IPS DF 19.7 (cell line): ENCODE measurements at places on chromosomes 5 and 9.

GRCh38 chr9:130313103-130313858, 47.7 kb downstream of the HMCN2 start:
- DNase-seq = no peak

GRCh38 chr9:100591639-100592412, 13.9 kb downstream of the CAVIN4 start:
- DNase-seq = no peak

DNA sequence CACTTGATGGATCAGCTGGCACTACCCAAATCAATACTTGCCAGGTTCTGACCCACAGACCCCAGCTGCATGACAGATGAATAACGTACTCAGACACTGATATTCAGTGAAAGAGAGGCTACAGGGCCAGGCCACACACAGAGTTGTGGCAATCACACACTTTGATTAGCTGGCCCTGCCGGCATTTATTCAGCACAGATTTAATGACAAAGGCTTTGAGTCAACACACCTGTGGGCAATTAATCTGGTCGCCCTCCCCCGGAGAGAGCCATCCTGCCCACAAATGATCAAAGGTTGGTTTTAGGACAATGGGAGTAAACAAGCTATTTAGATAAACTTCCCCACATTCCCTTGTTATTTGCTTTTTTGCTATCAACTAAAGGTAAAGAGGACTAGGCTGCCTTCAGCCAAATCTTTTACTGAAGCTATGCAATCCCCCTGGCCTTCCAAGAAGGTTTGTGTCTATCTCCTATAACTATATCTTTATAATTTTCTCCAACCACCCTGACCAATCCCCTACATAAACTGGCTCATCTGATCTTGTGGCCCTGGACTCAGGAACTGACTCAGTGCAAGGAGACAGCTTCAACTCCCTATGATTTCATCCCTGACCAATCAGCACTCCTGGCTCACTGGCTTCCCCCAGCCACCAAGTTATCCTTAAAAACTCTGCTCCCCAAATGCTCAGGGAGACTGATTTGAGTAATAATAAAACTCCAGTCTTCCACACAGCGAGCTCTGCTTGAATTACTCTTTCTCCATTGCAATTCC, 12.7 kb upstream of the TRIM32 start:
- DNase-seq = no peak

- no peak for DNase-seq
These were observed 1587.7 kb upstream of the ACO1 start for GRCh38 chr9:30796764-30797163.

GRCh38 chr9:79300068-79300467, 271.7 kb upstream of the TLE4 start:
- DNase-seq = no peak

DNA sequence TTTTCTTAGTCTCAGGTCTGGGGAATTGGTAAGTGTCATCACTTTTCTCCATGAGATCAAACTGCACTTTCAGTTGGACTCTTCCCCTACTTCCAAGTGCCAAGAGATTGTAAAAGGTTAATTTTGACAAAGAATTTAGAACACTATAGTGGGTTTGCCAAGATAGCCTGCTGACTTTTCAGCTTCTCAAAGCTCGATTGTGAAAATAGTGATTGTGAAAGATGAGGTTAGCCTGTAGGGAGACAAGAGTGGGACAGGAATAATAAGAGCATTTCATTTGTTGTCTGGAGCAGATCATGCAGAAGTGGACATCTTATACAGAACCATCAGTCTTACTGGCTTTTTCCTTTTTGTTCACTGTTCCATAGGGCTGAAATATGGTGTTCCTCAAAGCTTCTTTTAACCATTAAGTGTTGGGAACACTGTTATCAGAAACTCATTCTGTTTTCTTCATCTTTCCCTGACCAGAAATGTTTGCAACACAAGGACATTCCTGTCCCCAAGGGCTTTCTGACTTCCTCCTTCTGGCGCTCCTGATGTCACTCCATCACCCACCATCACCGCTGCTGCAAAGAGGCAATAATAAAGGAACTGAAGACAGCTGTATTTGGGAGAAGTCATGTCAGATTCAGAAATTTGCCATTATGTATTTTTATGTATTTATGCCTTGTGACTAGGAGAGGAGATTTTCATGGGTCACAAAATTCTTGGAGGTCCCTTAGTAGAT, 11.6 kb upstream of the SPTAN1 start:
- DNase-seq = no peak

DNA sequence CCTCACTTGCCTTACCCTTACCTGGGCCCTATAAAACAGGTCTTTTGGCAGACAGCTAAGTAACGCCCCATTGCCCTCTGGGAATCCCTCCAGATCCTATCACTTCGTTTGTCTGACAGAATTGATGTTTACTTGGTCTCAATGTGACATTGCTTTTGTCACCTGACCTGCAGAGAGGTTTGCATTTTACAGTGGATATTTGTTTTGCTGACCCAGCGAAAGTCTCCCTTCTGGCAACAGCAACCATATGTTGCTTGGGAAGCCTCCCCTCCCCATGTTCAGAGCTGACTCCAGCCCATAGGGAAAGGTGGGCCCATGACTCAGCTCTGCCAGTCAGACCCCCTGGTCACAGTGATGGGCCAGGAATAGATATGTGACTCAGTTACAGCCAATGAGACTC, 54.0 kb upstream of the LARP1 start:
- no peak for DNase-seq

DNA sequence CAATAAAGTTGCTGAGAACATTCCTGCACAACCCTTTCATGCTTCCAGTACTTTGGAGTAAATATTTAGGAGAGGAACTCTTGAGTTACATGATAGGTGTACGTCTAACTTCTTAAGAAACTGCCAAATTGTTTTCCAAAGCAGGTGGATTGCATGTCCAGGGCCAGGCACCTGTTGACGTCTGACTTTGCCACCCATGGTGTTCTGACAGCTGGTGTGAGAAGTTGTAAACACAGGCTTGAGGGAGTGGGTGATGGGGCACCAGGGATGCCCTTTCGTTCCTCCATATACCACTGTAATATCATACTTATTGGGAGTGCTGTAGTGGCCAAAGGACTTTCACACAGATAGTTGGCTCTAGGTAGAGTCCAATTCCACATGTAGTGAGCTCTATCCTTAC, 352.1 kb downstream of the GADD45G start:
- no peak for DNase-seq

GRCh38 chr5:56588636-56589480, 226.5 kb upstream of the MAP3K1 start:
- DNase-seq = no peak

GRCh38 chr5:58275516-58275915, 184.4 kb downstream of the PLK2 start:
- no peak for DNase-seq

- no peak for DNase-seq
These were observed 22.4 kb downstream of the NIPSNAP3B start for GRCh38 chr9:104786293-104786692.

- no peak for DNase-seq
These were observed 408.3 kb downstream of the DMRT2 start for GRCh38 chr9:1458503-1458902.

GRCh38 chr5:126044931-126045565, 378.2 kb upstream of the GRAMD2B start:
- no peak for DNase-seq

DNA sequence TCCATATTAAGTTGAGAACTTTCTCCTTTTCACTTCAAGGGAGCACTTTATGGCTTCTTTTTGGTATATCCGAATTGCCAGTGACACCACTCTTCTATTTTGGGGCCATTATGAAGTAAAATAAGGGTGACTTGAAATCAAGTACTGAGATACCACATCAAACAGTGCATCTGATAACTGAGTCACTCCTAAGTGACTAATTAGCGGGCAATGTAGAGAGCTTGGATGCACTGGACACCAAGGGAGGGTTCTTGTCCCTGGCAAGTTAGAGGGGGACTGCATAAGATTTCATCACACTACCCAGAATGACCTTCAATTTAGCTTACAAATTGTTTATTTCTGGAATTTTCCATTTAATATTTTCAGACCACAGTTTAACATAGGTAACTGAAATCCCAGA, 813.9 kb upstream of the CDH10 start:
- no peak for DNase-seq

DNA sequence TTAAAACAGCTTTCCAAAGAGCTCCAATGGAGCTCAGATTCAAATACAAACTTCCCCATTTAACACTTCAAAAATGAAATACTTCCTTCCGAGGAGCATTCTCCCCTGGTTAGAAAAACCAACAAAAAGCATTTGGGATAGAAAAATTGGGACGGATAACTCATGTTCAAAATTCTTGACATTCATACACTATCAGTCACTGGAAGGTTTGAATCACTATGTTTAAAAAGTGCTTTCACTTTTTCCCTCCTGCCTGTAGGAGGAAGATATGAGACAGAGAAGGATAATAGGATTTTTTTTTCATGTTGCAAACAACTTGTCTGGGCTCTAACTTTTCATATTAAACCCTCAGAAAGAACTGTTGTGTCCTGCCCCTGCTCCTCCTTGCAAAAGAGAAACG, 412.0 kb downstream of the ACTL7B start:
- no peak for DNase-seq

GRCh38 chr9:110427497-110428104, 89.9 kb upstream of the TXNDC8 start:
- DNase-seq = peak; percentile 12

DNA sequence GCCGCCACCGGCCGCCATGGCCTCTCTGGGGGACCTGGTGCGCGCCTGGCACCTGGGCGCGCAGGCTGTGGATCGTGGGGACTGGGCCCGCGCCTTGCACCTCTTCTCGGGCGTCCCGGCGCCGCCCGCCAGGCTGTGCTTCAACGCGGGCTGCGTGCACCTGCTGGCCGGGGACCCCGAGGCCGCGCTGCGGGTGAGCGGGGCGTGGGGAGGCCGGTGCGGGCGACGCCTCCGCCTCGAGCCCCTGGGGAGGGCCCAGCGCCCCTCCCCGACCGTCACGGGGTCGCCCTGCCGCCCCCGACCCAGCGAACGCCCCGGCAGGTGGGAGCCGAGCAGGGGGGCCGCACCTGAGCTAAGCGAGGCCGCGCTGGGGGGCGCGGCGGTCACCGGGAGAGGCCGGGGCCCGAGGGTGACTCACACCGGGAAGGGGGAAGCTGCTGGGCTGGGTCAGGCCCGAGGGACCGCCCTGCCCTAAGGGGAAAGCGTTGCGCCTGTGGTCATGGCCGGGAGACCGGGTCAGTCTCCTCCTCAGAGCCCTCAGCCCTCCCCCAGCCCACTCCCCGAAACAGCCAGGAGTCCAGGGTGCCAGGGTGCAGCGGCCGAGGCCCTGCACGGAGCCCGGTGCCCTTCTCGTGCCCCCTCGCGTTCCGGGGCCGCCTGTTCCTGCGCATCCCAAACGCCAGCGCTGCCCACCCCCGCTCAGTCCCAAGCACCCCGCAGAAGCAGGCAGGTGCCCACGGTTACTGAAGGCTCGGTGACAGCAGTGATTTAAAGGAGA, 510 bp downstream of the NOXA1 start:
- no peak for DNase-seq

DNA sequence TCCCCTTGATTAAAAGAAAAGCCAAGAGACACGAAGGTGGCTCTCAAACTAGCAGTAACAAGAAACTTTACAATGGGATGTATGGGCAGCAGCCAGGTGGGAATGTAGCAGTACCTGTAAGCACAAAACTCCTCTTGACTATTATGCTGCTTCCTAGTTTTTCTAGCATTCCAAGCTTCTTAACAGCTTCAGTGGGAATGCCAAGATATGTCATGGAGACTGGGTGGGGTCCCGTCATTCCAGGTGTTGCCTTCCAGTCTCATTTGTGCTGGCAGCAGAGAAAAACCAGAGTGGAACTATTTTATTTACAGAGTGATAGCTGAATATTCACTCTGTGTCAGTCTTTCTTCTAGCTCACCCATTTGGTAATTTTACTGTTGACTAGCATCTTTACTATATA, 236.6 kb downstream of the ARL15 start:
- DNase-seq = no peak

GRCh38 chr9:113912816-113913215, 36.7 kb downstream of the ZNF618 start:
- no peak for DNase-seq

DNA sequence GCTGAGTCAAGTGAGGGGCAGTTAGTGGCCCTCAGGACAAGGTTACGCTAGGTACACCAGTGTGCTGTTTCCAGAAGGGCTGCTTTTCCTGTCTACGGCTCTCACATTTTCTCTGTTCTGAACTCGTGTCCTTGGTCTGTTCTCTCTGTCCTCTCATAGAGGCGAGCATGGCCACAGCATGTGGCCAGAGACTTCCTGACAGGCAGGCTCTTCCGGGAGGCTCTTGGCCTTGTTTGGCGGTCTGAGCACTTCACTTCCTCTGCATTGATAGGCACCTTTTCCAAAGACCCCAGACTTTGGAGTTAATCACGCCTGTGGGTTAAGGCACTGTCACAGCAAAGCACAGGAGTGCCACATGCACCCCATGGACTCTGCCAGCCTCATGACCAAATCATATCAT, 1.2 kb downstream of the CKMT2 start:
- no peak for DNase-seq

DNA sequence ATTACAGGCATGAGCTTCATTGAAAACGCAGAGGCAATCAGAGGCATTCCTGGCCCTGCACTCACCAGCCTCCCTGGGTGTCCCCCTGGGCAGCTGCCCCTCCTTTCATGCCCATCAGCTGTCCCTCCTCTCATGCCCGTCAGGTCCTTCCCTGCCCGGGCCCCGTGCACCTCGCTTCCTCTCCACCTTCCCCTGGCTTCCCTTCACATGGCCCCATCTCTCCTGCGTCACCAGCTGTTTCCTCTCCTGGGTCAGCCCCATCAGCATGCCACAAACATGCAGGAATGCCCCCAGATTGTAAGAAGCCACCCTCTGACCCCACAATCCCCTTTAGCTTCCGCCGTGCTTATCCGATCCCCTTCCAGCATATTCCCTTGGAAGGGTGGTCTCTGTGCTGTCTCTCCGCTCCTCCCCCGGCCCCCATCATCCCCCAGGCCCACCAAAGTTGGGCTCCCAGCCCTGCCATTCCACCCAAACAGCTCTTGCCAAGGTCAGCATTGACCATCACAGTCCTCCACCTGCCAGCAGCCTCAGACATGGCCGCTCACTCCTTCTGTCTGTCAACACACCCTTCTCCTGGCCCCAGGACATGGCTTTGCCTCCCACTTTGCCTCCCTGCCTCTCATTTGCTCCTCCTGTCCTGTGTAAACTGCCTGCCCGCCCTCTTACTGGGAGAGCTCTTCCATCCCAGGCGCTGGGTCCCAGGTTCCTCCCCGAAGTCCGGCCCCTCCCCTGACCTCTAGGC, 98.6 kb upstream of the IER5L start:
- DNase-seq = no peak

DNA sequence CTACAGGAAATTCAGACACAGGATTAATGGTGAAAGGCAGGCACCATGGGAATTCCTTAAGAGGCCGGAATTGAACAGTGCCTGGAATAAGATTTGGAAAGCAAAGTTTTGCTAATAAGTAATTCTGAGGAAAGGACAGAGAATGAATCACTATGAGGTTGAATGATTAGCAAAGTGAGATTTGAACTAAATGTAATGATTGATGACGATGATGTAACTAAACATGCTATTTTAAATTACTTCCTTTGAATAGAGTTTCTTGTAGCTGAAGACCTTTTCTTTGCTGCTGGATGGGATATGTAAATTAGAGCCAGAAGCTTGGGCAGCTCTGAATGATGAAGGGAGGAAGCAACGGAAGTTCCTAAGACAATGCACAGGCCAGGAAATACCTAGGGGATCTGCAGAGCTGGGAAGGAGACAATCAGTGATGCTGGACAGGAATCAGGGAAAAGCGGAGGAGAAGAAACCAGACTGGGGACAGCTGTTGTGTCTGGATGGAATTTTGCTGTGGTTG, 482.0 kb downstream of the PSAT1 start:
- no peak for DNase-seq
